Umbilical cord (tissue), 2 donors: ENCODE measurements at places on chromosomes 6 and 20.

GRCh38 chr20:57879437-57879778, 169.6 kb upstream of the PMEPA1 start:
- DNase-seq = no peak

GRCh38 chr20:47659904-47660601, 125.2 kb downstream of the SULF2 start:
- DNase-seq = no peak

- no peak for DNase-seq
These were observed 772.8 kb upstream of the MAN1A1 start for GRCh38 chr6:120122401-120122800.

- no peak for DNase-seq
These were observed 45.2 kb downstream of the DSTN start for GRCh38 chr20:17614812-17615644.

DNA sequence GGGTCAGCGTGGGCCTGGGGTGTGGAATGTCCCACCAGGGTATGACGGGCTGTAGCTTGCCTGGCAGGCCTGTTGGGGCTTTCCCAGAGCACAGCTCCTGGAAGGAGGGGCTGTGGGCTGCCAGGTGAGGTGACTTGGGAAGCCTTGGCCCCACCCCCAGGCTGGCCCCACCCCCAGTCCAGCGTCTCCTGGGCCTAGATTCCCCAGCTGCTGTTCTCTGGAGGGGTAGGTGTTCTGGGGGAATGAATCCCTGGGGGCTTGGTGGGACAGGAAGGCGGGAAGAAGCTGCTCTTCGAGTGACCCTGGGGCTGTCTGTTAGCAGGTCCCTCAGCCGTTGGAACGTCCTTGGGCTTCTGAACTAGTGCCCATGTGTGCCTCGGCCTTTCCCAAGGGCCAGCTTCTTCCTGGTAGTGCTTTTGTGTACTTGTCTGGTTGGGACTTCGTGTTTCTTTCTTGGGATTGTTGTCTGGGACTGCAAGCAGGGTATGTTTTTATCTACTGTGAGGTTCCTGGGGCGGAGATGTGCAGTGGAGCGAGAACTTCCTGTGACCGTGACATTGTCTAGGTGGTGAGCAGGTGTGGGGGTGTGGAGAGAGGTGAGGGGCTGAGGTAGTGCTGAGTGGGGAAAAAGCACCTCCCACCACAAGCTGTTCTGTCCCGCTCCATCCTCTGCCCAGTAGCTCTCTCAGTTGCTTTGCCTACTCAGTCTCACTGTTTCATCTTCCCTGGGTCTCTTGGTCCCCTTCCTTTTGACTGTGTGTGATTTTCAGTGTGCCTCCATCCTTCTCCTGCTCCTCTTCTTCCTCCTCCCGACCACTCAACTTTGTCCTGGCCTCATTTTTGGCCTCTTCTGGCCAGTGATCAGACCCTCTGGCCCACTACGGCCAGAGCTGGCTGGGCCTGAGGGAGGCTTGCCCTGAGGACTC, 1.3 kb upstream of the DDR1 start:
- DNase-seq = peak; percentile 68

DNA sequence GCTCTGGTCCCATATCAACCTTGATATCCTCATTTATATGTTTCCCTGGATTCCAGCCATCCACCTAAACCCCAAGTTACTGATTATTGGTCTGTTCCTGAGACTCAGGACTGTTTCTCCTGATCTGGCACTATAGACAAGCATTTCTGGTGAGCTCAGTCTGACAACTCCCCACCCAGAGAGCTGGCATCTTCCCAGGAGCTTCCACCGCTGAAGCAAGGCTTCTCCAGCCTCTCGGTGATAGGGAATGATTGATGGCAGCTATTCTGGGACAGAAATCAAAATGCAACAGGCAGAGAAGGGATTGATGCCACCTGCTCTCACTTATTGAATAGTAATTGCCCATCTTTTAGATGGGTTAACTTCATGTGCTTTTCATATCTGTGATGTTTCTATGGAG, 169.7 kb upstream of the GGTLC1 start:
- DNase-seq = peak; percentile 1

DNA sequence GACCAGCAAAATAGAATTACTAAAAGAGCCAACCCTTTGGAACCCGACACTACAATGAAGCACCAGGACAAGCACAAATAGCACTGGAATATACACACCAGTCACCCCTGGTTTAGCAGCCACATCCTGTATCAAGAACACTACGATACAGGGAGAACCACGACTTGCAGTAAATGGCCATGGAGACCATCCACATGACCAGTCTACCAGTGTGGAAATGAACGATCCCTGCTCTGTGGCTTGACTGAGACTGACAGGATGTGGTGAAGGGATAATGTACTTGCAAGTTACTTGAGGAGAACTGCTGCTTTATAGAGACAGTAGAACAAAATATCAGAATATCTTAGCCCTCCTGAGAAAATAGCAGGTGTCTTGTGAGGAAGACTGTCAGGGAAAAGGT, 169.6 kb downstream of the COL9A1 start:
- no peak for DNase-seq

GRCh38 chr20:9594284-9594875, 80.0 kb downstream of the LAMP5 start:
- DNase-seq = no peak

- no peak for DNase-seq
These were observed 444.4 kb upstream of the MARCKS start for GRCh38 chr6:113412589-113413357.

DNA sequence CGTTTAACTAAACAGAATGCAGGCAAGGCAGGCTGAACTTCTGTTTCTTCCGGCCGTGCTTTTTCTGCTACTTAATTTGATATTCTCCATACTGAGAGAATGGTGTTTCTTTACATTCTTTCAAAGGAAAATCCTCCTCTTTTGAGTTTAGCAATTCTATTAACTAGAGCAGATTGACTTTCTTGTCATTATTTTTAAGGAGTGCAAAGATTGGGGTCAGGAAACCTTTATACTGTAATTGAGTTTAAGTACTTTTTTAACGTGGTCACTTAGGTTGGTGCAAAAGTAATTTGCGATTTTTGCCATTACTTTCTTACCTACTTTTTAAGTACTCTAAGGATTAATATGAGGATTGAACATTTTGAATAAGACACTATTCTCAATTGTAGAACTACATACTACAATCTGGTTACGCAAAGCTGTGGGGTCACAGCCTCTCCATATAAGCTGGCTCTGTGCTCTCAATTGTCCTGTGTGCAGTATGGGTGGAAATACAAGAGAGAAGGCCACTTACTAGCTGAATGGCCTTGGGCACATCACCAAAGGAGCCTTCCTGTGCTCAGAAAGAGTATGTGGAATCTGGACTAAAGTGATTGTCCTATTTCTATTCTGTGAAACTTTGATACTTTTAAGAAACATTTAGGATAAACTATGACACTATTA, 16.7 kb downstream of the HECA start:
- DNase-seq = no peak

DNA sequence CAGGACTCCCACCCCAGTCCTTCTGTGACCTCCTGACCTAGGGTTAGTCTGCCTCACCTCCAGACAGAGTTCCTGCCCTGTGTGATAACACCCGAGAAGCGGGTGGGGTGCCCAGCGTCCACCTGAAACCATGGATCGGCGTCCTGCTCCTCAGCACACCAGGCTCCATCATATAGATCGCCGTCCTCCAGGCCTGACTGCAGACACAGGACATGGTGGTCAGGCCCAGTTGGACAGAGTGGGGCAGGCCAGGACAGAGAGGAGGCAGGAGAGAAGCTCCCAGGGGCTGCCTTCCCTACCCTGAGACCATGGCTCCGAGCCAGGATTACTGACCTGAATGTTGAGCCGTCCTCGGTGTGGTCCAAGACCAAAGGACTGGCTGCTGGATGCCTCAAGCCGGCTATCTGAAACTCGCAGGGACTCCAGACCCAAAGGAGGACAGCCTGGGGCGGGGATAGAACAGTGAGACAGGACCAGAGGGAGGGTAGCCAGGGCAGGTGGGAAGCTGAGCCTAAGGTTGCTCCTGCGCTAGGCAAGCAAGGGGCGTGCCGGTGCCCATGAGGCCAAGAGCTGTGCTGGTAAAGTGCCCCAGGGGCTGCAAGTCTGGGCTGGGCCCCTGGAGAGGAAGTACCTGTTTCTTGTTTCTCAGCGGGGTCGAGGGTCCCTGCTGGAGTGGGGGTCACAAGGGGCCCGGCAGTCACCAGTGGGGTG, 2.2 kb downstream of the CPXM1 start:
- DNase-seq = no peak

GRCh38 chr6:70219943-70220613, 82.8 kb downstream of the COL9A1 start:
- no peak for DNase-seq

DNA sequence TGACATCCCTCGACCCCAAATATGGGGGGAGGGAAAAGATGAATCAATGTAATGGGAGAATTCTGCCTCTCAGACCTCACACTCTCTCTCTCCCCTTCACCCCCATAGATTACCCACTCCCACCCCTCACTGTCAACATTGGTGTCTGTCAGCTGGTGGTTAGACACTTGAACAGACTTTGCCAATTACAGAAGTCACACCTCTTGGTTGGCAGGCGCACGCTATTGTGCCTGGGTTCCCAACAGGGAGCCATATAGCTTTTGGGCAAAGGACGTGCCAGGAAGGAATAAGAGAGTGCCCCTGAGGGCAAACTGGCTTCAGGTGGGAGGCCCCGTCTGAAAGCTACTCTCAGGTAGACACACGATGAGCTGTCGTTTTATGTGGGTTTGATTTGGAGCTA, 54.1 kb upstream of the FYN start:
- DNase-seq = no peak

DNA sequence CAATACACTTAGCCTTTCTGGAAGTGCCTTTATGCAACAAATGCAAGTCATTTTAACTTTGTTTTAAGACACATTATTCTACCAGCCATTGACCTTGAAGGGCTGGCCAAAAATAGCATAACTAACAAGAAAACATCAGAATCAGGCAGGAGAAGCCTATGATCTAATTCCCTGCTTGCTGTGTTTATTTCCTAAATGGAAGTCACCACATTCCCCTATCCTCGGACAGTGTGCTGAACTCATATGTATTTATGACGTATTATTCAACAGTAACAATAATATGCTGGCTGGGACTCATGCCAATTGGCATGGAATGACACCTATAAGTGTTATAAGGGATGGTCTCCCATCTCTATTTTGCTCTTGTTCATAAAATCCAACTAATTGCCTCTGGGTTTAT, 140.7 kb downstream of the MAP3K7 start:
- no peak for DNase-seq

DNA sequence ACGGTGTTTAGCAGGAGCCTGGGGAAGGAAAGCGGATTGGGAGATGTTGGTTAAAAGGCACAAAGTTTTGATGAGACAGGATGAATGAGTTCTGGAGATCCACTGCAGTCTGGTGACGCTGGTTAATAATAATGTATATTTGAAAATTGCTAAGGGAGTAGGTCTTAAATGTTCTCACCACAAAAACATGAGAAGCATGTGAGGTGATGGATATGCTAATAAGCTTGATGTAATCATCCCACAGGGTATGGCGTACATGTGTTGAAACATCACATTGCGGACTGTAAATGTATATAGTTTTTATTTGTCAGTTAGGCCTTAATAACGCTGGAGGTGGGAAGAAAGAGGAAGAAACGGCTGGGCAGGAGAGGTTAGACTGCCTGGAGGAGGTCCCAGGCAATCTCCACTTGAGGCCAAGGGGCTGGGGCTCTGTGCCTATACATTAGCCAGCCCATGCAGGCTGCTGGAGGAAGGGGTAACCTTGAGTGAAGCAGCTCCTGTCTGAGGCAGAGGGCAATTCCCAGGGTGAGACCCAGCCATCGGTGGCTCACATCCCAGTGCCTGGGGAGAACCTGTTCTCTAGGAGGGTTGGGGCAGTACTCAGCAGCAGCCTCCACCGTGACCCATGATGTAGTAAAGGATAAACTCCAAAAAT, 188.2 kb upstream of the QKI start:
- no peak for DNase-seq

DNA sequence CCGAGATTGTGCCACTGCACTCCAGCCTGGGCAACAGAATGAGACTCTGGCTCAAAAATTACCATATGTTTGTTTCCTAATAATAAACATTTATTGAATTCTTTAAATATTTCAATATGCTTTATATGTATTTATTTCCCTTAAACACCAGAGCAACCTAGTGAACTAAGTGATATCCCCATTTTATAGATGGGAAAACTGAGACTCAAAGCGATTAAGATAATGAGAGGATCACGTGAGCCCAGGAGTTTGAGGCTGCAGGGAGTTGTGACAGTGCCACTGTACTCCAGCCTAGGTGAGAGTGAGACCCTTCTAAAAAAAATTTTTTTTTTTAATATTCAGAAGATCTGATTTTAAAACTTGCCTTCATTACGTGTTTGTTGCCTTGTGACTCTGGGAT, 19.4 kb upstream of the CARMIL1 start:
- no peak for DNase-seq

DNA sequence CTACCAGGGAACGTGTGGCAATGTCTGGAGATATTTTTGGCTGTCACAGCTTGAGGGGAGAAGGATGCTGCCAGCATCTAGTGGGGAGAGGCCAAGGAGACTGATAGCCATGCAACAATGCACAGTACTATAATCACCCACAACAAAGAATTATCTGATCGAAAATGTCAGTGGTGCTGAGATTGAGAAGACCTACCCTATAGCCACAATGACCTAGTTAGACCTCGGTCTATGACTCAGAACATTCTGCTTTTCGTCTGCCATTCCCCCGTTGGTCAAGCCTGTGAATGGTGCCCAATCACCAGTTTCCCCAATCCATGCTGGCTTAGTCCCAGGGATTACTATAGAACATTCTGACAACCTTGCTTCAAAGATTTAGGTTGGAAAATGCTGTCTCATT, 93.5 kb downstream of the TMEM200A start:
- DNase-seq = no peak

DNA sequence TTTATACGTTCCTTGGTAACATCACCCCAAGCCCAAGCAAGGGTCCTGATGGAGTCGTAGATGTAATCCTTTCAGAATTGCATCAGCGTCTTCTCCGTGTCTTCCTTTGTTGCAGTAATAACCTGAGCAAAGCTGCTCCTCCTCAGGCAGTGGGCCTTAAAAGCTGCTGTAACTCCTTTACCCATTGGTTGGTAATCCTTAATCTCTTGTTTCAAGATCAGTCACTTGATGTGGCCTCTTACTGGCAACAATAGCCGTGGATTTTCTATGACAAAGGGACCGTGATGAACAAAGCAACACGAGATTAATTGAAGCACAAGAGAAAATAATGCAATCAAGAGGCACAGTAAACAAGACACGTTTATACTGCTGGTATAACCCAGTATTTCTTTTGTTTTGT, 44.6 kb downstream of the ALDH5A1 start:
- no peak for DNase-seq

GRCh38 chr6:5498579-5498899, 237.2 kb downstream of the FARS2 start:
- no peak for DNase-seq

DNA sequence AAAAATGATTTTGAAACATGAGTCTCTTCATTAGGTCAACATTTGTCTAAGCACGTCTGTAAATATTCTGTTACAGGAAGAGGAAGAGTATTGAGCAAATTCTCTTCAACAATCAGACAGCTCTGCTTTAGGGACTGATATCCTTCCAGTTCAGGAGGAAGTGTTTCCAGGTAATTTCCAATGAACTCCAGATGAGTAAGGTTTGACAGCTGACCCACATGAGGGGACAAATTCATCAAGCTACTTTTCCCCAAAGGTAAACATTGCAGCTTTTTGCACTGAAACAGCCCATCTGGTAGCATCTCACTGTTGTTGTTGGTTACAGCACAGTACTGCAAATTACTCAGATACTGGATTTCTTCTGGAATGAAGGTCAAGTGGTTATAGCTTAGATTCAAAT, 18.1 kb downstream of the ENPP1 start:
- no peak for DNase-seq

- no peak for DNase-seq
These were observed 194.3 kb upstream of the SMLR1 start for GRCh38 chr6:130632897-130633296.

- DNase-seq = peak; percentile 75
These were observed at the start of gene TAPBP for GRCh38 chr6:33313709-33314514. Gene TAPBP, minus strand, starts transcription at chr6:33314078. Its CDS starts 37 bp downstream, at chr6:33314041.
